GOT3 (cell line): ENCODE measurements at places on chromosomes 3 and 15.

DNA sequence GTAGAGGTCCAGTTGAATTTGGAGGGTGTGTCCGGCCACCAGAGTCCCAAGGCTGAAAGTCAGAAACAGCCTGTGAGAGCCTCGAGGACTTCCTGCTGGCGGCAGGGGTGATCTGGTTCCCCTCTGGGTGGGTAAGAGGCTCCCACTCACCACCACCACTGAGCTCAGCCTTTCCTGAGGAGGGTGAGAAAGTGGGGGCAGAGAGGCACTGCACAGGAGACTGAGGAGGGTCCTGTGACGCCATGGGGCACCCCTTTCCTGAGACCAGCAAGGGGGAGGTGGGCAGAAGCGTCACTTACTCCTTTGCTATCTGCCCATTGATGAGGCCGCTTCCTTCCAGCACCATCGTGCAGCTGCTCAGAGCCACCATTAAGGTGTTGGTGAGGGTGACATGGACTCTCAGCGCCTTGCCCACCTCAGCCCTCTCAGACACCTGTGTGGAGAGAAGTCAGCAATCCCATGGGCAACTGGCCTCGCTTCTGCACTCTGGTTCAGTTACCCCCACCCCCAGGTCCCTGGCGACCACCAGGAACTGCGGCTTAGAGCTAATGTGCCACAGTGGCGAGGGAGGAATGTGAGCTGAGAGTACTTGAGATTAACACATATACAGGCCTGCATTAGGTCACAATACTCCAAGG lies 10.0 kb upstream of the TGM5 start:
- no peak for DNase-seq

DNA sequence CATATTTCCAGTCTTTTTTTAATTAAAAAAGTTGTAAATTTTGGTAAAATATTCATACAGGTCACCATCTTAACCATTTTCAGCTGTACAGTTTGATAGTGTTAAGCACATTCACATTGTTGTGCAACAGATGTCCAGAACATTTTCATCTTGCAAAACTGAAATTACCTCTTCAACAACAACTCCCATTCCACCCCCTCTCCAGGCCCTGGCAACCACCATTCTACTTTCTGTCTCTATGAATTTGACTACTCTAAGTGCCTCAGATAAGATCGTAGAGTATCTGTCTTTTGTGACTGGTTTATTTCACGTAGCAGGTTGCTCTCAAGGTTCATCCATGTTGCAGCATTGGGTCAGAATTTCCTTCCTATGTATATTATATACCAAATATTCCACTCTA lies 76.0 kb downstream of the SLCO3A1 start:
- no peak for DNase-seq

DNA sequence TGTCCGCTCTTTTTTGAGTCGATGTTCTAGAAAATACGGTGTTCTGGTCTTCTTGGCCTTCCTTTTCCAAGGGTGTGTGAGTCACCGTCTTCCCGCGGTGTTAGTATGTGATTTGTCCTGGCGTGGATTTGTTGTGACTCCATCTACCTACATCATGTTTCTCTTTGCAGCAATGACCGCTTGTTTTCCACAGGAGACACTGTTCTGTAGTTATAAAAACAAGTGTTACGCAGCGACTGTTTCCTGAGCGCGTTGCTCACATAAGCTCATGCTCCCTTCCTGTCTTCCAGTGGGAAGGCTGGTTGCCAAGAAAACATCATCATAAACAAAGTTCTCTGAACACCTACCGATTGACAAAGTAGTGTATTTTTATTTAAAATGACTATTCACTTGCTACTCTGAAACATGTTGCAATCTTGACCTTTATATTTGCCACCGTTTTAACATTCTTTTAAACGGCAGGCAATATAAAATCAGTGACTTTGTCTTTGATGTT lies 19.0 kb downstream of the USP13 start:
- no peak for DNase-seq

- DNase-seq: no peak
Measured at GRCh38 chr15:68765602-68766368, 54.9 kb downstream of the ANP32A start.

DNA sequence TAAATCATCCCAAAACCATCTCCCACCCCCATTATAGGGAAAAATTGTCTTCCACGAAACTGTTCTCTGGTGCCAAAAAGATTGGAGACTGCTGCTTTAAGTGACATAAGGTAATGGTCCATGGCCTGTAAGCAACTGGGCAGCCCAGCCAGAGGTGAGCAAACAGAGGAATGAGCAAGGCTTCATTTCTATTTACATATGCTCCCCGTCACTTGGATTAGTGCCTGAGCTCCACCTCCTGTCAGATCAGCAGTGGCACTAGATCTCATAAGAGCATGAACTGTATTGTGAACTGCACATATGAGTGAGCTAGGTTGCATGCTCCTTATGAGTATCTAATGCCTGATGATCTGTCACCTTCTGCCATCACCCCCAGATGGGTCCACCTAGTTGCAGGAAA lies 1159.8 kb upstream of the ALCAM start:
- no peak for DNase-seq

DNA sequence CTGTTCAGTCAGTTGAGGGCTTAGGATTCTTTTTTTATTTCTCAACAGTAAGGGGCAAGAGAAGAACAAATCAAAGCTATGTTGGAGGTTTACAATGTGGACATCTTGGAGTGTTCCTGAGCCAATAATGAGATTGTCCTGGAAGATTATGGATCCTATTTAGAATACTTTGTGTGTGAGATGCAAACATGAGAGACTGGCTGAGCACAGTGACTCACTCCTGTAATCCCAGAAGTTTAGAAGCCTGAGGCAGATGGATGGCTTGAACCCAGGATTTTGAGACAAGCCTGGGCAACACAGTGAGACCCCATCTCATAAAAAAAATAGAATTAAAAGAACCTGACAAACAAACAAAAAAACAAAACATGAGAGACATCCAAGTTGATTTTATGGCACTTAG lies 351.6 kb downstream of the GAP43 start:
- DNase-seq: no peak

DNA sequence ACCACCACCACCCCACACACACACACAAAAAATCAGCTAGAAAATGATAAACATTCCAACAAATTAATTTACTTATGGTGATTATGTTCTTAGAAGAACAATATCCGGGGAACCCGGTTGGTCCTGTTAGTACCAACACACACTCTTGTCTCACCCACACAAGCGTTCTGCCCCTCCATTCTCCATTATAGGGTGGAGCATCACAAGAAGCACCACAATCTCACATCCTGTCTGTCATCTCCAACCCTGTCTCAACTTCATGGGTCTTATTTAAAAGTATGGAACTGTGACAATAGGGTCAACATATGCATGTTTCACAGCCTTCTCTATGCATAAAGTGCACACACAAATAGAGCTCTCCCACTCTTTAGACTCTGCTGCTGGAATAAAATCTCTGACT lies 5.6 kb downstream of the GSK3B start:
- no peak for DNase-seq

GRCh38 chr15:66864871-66865281 lies 162.8 kb downstream of the SMAD6 start:
- no peak for DNase-seq

- no peak for DNase-seq
Measured at GRCh38 chr3:170506556-170506955, 79.3 kb downstream of the SLC7A14 start.

GRCh38 chr3:12944413-12944812 lies 103.0 kb upstream of the RPL32 start:
- no peak for DNase-seq

DNA sequence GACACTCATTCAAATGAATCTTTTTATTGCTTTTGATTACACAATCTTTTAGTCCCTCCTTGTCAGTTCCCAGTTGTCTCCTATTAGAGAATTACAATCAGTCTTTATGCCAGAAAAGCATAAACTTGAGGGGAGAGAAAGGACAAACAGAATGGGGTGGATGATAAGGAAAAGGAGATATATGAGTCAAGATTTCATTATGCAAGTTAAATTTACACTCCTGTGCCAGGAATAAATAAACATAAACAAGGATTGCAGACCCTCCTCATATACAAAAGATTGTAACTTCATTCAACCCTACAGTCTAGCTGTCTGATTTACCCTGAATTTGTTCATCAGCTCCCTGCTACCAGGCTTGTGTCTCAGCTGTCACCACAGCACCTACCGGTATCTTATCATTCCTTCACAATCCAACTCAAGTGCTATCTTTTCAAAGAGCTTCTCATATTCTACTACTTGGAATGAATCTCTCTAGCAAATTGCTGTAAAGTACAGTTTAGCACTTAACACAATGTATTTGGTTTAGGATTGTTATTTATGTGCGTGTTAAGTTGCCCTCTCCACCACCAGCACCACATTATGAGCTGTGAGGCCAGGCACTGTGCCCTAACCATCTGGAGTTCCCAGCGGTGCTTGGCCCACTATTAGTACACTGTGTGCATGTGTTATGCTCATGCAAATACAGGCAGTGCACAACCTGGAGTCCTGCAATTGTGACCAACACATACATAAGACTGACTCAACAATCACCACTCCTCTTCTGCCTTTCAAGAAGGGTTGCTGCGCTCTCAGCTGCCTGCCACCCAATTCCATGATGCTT lies 504.1 kb downstream of the TBL1XR1 start:
- DNase-seq: no peak

DNA sequence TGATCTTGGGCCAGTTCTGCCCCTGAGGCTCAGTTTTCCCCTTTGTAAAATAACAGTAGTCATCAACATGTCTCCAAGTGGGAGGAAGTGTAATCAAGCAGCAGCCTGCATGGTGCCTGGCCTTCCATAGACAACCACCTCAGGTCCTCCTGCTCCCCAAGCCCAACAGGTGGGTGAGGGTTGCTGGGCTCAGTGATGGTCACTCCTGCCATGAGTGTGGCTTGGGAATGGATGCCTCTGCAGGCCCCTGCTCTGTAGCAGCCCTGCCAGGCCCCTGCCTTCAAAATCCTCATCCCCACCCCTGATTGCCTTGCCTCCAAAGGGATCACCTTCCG lies 59.1 kb upstream of the SLC6A1 start:
- DNase-seq: no peak

- DNase-seq: no peak
Measured at GRCh38 chr15:49406352-49407118, 16.5 kb upstream of the FGF7 start.

DNA sequence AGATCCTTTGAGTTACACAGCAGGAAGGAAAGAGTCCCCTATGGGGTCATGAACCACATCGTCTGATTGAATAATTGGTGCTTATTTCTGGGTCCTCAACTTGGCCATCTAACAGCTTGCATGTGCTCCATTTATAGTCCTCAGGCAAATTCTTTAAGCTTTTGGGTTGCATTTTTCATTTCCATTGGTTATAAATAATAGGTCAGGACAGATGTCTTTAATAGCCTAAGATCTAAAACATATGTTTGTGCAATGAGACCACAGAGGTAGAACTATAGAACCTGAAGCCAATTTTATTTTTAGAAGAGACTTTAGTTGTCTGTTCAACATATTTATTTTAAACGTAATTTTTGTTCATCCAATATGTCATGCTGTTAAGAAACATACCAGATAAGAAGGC lies 43.2 kb downstream of the CD200R1L start:
- DNase-seq: no peak

- no peak for DNase-seq
Measured at GRCh38 chr3:102619361-102619760, 184.5 kb downstream of the ZPLD1 start.

DNA sequence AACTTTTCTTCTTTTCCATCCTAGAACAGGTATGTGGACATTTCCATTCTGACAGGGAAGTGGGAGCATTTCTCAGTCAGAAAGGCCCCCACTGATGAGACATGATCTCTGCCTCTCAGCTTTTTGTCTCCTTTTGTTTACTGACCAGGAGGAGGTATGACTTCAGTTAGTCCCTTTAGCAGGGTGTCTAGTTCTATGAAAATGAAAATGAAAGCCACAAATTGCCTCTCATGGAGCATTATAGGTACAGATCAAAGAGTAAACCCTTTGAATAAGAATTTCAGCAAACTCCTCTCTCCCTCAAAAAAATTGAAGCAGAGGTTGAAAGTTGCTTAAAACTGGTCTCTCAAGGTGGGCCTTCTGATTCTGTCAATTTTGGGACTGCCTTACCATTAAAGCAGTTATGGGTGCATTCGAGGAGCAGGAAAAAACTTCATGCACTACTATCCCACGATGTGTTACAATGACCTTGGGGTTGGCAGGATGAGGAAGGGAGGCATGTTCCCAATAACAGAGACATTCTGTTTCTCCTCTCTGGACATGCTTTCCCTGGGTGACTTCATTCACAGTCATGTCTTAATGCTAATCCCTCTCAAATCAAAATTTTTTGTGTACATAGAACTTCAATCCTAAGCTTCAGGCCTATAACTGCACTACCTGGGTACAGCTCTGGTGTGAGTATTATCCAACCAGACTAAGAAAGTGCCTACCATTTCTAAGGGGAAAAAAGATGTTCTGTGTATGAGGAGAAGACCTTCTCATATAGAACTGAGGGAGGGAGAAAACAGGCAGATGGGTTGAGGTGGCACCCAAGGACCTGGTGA lies 50.6 kb upstream of the TBC1D23 start:
- DNase-seq: no peak

- DNase-seq: no peak
Measured at GRCh38 chr15:31467361-31467760, 140.7 kb downstream of the KLF13 start.

DNA sequence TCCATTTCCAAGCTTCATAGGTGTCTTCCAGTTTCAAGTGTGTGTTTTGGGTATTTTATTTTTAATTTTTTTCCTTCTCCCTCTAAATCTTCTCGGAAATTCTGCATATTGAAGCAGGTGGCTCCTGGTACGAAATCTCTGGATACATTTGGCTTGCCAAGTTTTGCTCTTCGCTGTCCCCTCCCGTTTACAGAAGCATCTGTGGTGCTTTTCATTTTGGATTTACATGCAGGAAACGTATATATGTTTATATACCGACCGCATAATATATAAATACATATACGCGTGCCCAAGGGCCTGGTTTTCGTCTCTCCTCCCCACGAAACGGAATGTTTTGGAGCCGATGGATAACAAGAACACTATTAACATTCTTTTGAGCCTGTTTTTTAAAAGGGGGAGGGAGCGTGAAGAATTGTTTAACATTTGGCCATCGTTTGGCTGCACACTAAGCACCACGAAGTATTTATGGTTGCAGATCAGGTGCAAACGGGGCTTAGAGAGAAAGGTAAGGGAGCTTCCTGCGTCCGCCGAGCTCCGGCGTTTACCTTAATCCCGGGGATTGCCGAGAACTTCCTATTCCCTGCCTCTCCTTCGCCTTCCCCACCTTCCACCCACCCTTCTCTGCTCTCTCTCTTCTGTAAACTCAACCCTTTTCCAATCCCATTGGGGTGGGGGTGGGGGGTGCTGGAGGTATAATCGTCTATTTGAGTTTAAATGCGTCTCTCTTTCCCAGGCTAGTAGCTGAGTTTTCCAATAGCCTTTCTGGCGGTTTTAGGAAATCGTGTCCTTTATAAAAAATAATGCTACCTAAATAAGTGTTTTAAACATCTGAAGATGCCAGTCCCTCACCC lies 1.1 kb upstream of the NLGN1 start:
- DNase-seq: no peak

GRCh38 chr15:67179411-67179995 lies 75.0 kb downstream of the AAGAB start:
- no peak for DNase-seq

DNA sequence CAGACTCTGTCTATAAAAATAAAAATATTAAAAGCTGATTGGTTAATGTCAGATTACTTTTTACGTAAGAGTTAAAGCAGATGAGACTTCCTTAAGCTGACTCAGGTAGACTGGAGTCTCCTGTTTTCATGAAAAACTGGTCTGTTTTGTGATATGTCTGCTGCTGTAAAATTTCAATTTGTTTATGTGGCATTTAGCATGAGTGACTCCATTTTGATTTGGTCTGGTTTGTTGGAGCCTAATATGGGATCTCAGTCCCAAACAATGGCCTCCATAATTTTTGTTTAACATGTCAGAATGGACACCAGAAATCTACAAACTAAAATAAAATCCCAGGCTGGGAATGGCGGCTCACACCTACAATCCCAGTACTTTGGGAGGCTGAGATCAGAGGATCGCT lies 57.8 kb upstream of the LEKR1 start:
- no peak for DNase-seq
